ENCODE measurements at places on chromosomes 7 and 10.
A peak's percentile ranks its signal among the peaks of the same experiment; 100 is the strongest.

DNA sequence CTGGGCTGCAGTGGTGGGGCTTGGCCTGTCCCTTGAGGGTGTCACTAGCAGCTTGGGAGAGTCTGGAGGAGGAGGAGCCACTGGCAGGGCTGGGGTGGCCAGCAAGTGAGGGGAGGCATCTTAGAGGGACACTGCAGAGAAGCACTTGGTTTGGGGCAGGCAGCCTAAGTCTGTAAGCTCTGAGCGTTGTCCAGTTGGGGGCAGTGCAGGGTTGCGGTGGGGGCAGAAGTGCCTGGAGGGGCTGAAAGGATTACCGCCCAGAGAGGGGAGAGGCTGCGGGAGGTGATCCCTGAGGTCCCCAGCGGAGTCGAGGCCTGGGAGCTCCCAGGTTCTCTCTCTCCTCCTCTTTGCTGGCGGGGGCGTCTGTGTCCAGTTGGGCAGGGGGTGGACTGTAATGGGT, 7.4 kb downstream of the ADCYAP1R1 start:
- DNase-seq, result no peak

DNA sequence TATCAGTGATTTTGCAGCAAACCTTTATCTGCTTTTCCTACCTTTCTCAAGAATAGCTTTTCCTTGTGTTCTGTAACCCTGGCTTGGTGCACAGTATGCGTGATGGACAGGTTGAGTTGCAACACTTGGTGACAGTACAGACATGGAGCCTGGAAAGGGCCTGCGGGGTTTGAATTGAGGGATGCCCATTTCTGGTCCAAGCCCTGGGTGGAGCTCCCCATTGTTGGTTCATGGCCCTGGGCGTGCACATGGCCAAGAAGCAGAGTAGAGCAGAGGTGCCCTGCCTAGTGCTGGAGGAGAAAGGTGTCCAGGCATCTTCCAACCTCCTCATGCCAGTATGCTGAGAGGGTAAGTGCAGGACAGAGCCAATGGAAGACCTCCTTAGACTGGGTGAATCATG, 106.6 kb upstream of the MKLN1 start:
- no peak for DNase-seq

DNA sequence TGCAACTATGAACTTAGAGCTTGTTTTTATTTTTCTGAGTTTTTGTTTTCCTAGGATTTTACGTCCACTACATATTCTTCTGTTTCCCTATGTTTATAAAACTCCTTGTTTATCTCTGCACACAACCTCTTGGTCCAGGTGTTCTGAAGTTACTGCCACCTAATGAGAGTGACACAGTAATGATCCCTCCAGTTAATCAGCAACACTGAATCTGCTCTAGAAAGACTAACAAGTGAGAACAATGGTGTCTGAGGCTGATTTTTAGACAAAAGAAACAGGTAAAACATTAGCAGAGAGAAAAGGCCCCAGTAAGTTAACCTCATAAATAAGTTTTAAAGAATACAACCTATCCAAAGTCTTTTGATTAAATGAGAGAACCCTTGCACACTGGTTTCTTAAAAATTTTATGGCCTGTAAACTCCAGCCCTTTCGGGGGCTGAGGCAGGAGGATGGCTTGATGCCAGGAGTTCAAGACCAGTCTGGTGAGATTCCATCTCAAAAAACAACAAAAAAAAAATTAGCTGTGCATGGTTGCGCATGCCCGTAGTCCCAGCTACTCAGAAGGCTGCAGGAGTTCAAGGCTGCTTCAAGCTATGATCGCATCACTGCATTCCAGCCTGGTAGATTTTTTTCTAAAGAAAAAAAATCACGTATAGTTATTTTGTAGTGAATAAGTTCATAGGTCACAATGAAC, 397.6 kb downstream of the MAGI2 start:
- DNase-seq, result no peak

- DNase-seq, result no peak
Measured at GRCh38 chr7:31457551-31457950, 56.3 kb upstream of the ITPRID1 start.

DNA sequence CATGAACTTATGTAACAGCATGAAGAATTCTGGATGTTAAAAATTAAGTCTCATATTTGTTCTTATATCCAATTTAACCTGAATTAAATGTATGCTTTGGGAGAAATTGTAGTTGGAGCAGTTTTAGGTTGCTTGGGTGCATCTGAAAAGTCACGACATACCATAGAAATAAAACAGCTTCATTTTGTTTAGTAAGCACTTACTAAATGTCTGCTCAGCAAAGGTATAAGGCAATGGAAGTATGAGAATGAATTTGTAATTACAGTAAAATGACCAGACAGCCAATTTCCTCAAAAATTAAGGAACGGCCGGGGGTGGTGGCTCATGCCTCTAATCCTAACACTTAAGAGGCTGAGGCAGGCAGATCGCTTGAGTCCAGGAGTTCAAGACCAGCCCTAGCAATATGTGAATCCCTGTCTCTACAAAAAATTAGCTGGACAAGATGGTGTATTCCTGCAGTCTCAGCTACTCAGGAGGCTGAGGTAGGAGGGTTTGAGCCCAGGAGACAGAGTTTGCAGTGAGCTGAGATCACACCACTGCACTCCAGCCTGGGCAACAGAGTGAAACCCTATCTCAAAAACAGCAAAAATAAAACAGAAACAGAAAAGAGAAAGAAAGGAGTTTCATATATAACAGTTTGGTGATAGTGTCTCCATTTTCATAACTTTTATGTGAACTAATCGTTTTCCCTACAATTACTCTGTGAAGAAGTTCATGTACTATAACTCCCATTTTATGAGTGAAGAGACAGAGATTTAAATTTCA, 47.2 kb upstream of the KLF6 start:
- DNase-seq, result no peak

- DNase-seq, result no peak
Measured at GRCh38 chr10:116470768-116471415, 43.2 kb downstream of the PNLIPRP3 start.

GRCh38 chr10:88474884-88475844, 108.0 kb downstream of the RNLS start:
- DNase-seq, result no peak

- no peak for DNase-seq
Measured at GRCh38 chr7:47510192-47510591, 71.7 kb downstream of the TNS3 start.

GRCh38 chr7:35721288-35721687, 26.4 kb upstream of the HERPUD2 start:
- no peak for DNase-seq

DNA sequence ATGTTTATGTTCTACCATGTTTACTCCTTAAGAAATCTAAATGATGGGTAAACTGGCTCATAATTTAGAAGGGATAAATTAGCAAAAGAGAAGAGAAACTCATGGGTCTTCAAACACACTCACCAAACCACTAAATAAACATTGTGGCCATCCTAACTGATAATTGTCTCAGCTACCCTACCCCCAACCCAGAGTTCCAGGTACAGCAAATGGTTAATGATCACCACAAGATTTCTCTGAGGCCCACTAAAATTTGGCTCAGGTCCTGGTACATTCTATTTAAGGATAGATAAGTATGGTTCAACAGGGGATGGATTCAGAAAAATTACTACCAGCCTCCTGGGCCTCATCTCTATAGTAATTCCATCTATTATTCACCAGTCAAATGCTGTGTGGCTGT, 21.4 kb downstream of the SLC25A13 start:
- DNase-seq, result no peak

- no peak for DNase-seq
Measured at GRCh38 chr10:101047268-101047667, 14.5 kb upstream of the KAZALD1 start.

GRCh38 chr10:87064651-87065050, 30.0 kb downstream of the GLUD1 start:
- DNase-seq, result no peak

DNA sequence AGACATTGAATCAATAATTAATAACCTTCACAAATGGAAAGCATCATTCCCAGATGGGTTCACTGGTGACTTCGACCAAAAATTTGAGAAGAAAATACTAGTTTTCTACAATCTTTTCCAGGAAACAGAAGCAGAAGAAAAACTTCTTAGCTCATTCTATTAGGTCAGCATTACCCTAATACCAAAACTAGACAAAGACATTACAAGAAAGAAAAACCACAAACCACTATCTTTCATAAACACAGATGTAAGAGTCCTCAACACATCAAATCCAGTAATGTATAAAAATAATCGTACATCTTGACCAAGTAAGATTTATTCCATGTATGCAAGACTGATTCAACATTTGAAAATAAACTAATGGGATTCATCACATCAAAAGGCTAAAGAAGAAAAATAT, 64.0 kb upstream of the CDK1 start:
- DNase-seq, result no peak

- no peak for DNase-seq
Measured at GRCh38 chr10:109892117-109892516, 31.2 kb downstream of the XPNPEP1 start.

- DNase-seq, result no peak
Measured at GRCh38 chr10:59561477-59562121, 148.1 kb downstream of the SLC16A9 start.

GRCh38 chr7:120169996-120170783, 102.8 kb upstream of the KCND2 start:
- DNase-seq, result no peak

GRCh38 chr10:88415533-88416130, 167.5 kb downstream of the RNLS start:
- no peak for DNase-seq

- no peak for DNase-seq
Measured at GRCh38 chr10:28355376-28355775, 52.5 kb upstream of the MPP7 start.

- no peak for DNase-seq
Measured at GRCh38 chr7:477626-478220, 41.9 kb downstream of the PDGFA start.

GRCh38 chr7:138538518-138538917, 78.5 kb downstream of the TRIM24 start:
- no peak for DNase-seq

- no peak for DNase-seq
Measured at GRCh38 chr10:5563321-5563961, 38.7 kb downstream of the CALML3 start.

DNA sequence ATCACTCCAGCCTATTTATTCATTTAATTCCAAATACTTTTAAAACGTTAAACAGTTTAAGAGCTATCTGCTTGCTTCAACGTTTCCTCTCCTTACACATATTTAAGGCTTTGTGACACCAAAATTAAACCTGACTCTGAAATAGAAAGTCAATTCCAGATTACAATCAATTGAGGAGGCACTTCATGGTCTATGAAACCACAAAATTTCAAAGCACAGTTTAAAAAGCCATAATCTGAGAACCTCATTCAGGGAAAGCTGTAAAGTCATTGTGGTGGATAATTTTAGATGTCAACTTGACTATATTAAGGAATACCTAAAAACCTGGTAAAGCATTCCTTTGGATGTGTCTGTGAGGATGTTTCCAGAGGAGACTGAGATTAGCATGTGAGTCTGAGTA, 6.2 kb downstream of the SNX13 start:
- DNase-seq, result no peak

- no peak for DNase-seq
Measured at GRCh38 chr7:33701189-33701740, 204.1 kb upstream of the BMPER start.

DNA sequence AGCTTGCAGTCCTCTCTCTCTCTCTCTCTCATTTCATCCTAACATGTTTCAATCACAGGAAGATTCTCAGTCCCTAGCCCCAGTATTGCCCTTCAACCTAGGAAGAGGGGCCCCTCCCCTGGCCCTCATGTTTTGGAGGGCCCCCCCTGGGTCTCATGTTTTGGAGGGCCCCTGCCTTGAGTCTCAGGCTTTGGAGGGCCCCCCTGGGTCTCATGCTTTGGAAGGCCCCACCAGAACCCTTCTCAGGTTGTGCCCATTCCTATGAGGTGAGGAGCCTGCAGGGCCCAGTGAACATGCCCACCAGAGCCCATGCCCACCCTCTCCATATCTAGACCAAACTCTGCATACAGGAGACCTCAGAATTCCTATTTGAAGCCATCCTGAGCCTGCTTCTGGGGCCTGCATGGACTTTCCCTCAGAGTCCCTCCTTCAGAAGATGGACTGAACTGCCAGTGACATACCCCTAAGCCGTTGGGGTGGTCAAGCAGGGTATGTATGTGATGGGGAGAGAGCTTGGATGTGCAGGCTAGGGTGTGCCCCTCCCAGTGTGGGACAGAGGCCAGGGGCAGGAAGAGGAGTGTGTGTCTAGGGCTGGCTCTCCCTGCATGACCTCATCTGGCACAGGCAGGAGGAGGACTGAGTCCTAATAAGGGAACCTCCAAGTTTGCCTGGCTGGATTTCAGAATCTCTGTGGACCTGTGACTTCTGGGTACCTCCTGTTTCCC, 8.1 kb upstream of the VDAC2 start:
- no peak for DNase-seq

DNA sequence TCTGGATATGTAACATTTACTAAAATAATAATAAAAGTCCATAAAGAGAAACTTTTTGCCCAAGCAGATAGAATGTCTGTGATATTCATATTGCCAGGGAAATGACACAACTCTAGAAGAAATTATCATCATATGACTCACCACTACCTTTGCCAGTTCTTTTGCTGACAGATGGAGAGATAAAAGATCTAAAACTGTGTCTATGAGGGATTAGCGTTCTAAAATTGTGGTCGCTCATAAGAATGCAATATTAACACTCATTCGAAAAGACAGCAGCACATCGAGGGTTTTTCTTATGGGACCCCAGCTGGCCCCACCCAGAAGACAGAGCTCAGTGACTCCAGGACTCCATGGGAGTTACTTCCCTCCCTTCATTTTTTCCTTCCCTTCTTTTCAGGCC, 16.6 kb upstream of the LANCL2 start:
- DNase-seq, result no peak

- DNase-seq, result peak; percentile 56
Measured at GRCh38 chr7:25238066-25238725, 9.9 kb upstream of the NPVF start.

DNA sequence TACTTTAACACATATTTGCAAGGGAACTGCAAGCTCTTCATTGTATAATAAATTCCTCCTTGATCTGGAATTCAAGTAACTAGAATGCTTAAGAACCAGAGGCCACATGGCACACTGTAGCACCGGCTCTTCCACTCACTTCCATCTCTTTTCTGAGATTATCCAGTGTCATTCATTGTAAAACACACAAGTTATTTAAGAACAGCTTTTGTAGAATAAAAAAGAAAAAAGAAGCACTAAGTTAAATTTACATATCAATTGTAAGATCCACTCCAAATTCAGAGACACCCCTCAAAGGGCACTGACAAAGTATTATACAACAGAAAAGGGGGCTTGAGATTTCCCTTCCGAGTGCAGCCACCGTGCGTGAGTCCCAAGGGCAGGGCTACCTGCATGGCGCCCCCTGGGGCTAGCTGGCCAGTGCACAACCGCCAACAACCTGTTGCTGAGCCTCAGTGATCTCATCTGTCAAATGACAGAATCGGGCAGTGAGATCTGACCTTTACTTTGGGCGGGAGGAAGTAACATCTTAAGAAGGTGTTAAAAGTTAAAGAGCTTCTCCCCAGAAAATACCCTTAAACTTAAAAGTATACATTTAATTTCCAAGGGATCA, 12.5 kb downstream of the GLI3 start:
- DNase-seq, result no peak

Measured in cerebellar nuclear complex (tissue), 1 donor.